ENCODE measurements at places on chromosomes 4 and X.

GRCh38 chr4:13783800-13784411, 156.4 kb upstream of the BOD1L1 start:
- no peak for DNase-seq

- DNase-seq = no peak
These were observed 136.4 kb downstream of the CPE start for GRCh38 chr4:165515201-165515600.

DNA sequence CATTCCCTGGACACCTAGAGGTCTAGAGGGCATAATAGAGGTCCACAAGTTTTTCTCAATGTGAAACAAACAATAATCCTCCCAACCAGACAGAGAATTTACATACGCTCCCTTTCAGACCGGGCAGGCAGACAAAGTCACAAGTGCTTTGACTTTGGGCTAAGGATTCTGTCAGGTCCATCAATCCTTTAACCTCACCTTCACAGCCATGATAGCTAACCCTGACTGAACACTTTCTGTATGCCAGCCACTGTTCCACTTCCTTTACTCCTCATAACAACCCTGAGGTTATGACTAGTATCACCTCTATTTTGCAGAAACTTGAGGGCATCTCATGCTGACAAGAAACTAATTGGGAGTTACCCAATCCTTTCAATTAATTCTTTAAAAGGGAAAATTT, 118.8 kb upstream of the AFF2 start:
- no peak for DNase-seq

- no peak for DNase-seq
These were observed 17.7 kb upstream of the PPEF2 start for GRCh38 chr4:75919920-75920319.

- DNase-seq = no peak
These were observed 173.8 kb upstream of the GLRA2 start for GRCh38 chrX:14355556-14355955.

GRCh38 chr4:153071958-153072598, 132.2 kb upstream of the TRIM2 start:
- no peak for DNase-seq

- no peak for DNase-seq
These were observed 102.6 kb downstream of the FHDC1 start for GRCh38 chr4:153038623-153039311.

GRCh38 chr4:184080674-184081073, 137.0 kb downstream of the ENPP6 start:
- no peak for DNase-seq

- DNase-seq = peak; percentile 27
These were observed 8.1 kb downstream of the ENPEP start for GRCh38 chr4:110484029-110484428.

- no peak for DNase-seq
These were observed 511.5 kb upstream of the GALNT7 start for GRCh38 chr4:172657081-172657480.

DNA sequence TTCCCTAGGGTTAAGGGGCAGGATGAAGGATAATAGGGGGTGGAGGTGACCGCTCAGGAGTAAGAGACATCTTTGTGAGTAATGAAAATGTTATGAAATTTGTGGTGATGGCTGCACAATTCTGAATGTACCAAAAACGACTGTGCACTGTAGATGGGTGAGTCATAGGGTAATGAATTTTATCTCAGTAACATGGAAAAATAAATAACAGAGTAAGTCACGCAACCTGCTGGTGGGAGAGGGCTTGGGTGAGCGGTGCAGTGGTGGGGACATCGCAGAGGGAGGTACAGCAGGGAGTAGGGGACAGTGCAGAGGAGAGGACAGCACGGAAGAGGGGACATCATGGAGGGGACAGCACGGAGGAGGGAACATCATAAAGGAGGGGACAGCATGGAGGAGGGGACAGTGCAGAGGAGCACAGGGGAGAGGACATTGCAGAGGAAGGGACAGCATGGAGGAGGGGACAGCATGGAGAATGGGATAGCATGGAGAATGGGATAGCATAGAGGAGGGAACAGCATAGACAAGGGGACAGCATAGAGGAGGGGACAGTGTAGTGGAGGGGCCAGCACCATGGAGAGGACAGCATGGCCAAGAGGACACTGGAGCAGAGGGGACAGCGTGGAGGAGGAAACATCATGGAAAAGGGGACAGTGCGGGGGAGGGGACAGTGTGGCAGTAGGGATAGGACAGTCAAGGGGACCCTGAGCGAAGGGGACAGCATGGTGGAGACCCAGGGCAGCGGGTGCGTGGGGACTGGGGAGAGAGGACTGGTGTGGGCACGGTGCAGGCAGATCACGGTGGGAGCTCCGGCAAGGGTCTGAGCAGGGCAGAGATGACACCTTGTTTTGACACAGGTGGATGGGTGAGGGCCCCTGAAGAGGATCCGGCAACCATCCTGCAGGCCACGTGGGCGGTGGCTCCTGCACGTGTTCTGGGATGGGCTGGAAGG, 68.5 kb upstream of the MXD4 start:
- no peak for DNase-seq

DNA sequence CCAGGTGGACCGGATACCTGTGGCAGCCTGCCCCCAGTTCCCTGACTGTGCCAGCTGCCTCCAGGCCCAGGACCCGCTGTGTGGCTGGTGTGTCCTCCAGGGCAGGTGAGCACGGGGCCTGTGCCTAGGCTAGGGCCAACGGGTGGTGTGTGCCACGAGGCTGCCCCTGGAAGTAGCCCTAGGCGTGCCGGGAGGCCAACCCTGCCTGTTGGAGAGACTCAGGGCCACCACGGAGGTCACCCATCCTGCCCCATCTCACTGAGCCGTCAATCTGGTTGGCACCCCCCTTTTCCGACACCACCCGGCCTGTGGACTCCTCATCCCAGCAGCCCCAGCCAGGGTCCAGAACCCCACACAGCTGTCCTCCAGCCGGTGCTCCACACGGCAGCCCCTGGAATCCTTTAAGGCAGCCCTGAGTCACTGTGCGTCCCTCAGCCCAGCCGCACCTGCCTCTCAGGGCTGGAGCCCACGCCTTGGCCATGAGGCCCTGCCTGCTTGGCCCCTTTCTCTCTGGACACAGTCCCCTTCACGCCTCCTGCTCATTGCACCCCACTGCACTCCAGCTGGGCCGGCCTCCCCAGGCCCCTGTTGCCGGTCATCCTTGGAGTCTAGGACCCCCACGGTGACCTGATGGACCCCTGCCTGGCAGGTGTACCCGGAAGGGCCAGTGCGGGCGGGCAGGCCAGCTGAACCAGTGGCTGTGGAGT, 5.3 kb downstream of the PLXNB3 start:
- no peak for DNase-seq

- no peak for DNase-seq
These were observed 94.9 kb downstream of the NXF2 start for GRCh38 chrX:102341867-102342266.

GRCh38 chrX:2960861-2961515, 31.8 kb upstream of the ARSD start:
- no peak for DNase-seq

DNA sequence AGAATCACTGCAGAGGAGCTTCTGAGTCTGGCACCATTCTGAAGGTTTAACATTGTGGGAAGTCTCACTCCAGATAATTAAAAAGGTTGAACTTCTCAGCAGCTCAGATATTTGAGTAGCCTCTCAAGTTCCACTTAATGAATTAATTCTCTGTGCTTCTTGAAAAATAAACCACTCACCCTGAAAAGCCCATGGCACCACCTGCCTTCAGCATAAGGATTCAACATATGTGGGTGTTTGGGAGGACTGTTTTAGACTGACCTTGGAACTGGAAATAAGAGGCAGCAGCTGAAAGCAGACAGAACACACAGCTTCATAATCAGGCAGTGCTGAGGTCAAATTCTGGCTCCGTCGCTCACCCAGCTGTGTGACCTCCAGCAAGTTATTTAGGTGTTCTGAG, 100.6 kb downstream of the KCNIP4 start:
- DNase-seq = no peak

- DNase-seq = no peak
These were observed 65.6 kb downstream of the POLR2B start for GRCh38 chr4:57044279-57044678.

DNA sequence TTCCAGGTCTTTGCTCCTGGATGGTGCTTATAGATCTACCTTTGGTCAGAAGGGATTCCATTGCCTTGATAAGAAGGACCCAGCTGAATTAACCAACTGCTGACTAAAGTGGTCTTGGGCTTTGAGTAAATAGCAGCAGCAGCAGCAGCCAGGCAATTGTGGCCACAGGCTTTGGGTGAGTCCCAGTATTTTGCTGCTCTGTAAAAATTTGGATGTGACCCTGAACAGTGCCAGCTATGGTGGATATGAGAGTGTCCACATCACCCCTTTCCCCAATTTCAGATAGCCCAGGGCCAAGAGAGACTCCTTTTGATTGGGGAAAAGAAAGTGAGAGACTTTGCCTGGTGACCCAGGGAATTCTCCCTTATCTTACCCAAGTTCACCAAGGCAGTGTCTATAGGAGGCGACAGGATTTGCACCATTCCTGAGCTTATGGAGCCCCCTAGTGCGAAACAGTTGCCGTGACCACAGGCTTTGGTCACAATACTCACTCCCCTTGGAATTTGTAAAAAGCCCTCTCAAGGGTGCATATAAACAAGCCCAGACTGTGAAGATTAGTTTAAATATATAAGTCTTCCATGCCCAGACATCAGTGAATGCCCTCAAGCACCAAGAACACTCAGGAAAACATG, 518.0 kb downstream of the TMA16 start:
- DNase-seq = no peak

- DNase-seq = no peak
These were observed 794.8 kb upstream of the EPHA5 start for GRCh38 chr4:66465111-66465510.

Data from stimulated activated naive B cell treated with anti-CD40 and anti-IgM and Interleukin-4, amounts not matched to agents 10 μg/mL and 1 μg/mL and 100 μg/mL, for 72 hours (primary cell).